ENCODE measurements at places on chromosomes 12 and 14.
A peak's percentile ranks its signal among the peaks of the same experiment; 100 is the strongest.

- DNase-seq, result no peak
Observed at GRCh38 chr12:12947902-12948301, 4.1 kb downstream of the GPRC5D start.

- no peak for DNase-seq
Observed at GRCh38 chr14:105581551-105582341, 55.4 kb downstream of the TMEM121 start.

DNA sequence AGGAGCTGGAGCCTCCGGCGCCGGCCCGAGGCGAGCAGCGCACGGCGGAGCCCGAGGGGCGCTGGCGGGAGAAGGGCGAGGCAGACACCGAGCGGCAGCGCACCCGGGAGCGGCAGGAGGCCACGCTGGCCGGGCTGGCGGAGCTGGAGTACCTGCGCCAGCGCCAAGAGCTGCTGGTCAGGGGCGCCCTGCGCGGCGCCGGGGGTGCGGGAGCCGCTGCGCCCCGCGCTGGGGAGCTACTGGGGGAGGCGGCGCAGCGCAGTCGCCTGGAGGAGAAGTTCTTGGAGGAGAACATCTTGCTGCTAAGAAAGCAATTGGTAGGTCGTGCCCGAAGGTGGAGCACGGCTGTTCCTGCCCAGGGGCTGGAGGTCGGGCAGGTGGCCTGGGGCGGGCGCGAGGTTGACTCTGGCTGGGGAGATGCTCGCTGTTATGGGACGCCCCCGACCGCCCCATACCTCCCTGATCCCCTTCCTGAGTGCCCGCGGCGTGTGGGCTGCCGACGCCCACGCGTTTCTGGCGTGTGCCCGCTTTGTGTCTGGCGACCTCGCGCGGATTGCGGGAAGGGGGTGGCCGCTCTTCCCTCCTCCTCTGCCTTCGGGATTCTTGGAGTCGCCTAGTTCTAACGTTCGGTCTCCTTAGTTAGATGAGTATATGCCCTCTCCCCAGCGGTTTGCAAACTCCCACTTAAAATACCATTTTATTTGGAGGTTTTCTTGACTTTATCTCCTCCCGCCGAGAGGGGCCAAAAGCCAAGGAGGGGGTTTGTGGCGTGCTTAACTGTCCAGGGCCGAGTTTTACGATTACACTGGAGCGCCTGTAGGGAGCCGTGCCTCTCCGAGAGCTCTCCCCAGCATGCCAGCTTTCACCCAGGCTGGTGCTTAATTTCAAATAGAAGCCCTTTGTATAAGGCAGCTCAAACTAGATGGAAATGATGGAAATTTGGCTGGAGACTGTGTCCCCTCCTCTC is 752 bp downstream of the DACT1 start:
- peak; percentile 24 for DNase-seq

DNA sequence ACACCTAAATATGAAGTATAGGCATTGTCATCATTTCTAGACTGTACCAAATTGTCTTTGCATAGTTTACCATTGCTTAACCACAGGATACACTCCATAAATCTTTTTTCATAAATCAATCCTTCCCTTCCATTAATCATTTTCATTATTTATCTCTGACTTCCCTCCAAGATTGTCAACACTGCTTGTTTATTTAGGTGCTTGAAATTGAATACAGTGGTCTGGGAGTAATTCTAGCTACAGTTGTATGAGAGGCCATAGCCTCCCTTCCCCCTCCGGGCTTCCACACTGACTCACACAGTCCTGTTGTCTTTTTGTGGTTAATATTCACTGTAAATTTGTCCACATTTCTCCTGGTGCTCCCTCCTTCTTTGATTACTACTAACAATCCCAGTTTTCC is 114.2 kb upstream of the ARID2 start:
- peak; percentile 83 for DNase-seq

- DNase-seq, result no peak
Observed at GRCh38 chr12:3263939-3264922, 187.1 kb downstream of the TSPAN9 start.

GRCh38 chr12:108833757-108834472 is 23.5 kb downstream of the SSH1 start:
- no peak for DNase-seq

DNA sequence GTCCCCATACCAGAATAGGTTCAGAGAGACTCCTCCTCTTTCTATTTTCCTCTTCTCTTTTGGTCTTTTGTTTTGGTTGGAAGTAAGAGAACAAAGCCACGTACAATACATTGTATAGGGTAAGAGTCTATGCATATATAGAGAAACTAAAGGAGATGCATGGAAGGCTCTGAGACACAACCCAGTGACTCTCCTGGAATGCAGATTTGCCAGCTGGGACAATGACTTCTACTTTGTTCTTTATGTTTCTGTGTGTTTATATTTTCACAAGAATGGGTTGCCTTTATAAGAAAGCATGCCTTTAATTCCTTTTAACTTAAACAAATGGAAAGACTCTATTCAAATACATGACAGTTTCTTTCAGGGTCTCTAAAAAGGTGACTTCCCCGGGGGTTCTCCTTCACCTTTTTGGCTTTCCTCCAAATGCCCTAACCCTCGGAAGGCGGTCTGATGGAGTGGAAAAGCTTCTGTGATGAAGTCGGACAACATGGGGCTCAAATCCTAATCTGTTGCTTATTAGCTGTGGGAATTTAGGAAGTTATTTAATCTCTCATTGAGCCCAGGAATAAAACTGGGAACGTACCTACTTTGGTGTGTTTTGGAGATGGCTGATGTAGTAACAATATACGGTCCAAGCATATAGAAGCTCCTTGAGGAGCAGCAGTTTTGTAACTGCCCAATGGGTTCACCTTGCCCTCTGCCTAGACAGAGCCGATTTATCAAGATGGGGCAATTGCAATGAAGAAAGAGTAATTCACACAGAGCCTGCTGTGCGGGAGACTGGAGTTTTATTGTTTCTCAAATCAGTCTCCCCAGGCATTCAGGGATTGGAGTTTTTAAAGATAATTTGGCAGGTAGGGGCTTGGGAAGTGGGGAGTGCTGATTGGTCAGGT is 9.1 kb upstream of the SERPINA1 start:
- DNase-seq, result no peak

- no peak for DNase-seq
Observed at GRCh38 chr12:118841588-118841987, 139.8 kb upstream of the SRRM4 start.

DNA sequence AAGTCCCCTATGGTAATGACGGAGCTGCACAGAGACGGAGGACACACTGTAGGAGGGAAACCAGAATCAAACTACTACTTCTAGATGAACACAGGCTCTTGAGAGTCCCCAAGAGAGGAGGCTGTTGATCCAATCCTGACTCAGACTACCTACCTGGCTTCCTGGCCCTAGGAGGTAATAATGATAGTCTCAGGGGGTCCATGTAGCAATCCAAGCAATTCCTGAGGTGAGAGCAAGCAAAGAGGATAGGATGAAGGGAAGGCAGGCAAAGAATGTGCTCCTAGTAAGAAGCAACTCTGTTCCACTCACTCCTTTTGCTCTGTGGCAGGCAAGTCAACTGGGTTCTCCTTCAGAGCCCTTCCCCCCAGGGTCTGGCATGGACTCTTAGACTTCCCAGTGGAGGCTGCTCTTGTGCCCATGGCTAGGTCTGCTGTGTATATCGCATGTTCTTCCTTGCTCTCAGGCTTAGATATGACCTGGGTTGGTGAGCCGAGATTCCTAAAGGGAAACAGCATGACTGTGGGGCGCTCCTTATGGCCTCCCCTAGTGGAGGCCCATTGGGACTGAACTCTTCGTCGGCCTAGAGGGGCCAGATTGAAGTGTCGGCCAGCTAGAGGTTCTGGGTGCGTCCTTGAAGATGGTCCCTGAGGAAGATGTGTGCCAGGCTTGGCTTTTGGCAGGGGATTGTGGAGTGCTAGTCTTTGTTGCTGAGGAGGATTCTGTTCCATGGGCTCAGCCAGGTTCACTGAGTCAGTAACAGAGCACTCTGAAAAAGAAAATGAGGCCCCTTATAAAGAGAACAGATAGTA is 2.1 kb downstream of the TINF2 start:
- no peak for DNase-seq

DNA sequence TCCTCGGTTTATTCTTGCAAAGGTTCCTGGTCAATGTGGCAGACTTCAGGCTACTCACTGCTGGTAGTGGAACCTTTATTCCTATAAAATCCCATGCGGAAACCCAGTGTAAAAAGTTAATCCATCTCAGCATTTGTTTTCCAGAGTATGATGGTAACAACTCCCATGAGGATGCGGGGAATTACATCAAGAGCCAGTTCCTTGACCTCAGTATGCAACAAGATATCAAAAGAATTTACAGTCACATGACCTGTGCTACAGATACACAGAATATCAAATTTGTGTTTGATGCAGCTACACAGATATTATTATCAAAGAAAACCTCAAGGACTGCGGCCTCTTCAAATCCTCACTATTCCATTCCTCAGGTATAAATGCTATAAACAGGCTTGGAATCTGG is 19.3 kb downstream of the CPM start:
- DNase-seq, result no peak

- peak; percentile 84 for DNase-seq
Observed at GRCh38 chr14:60656686-60657455, 7.6 kb upstream of the SIX1 start.

DNA sequence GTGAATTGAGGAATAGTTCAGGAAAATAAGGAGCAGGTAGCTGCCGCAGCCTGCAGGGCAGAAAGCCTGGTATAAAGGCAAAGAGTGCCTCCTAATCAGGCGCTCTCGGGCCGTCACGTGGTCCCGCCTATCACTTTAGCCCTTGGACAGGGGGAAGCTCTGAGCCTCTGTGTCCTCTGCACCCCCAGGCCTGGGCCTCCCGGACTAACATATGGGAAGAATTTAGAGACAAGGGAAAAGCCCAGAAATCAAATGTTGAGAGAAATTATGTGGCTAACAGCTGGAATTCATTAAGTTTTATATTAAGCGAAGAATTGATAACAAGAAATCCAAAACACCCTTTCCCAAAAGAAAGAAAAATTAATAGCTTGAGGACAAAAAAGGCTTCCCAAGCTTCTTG is 417.7 kb downstream of the ATP23 start:
- no peak for DNase-seq

DNA sequence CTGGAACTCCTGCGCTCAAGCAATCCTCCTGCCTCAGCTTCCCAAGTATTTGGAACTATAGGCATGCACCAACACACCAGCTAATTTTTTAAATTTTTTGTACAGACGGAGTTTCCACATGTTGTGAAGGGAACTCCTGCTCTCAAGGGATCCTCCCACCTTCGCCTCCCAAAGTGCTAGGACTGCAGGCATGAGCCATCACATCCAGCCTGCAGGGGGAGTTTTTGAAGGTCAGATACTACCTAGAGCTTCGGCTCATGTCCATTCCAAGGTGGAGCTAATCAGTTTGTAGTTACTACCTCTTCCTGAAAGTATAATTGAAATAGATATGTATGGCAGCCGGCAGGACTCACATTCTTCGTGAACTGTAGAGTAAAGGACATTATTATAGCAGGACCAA is 3.7 kb upstream of the TAS2R19 start:
- no peak for DNase-seq

- no peak for DNase-seq
Observed at GRCh38 chr12:50514526-50515276, 9.9 kb downstream of the DIP2B start.

GRCh38 chr12:3251067-3251466 is 173.9 kb downstream of the TSPAN9 start:
- DNase-seq, result no peak

GRCh38 chr12:7884689-7885088 is 12.0 kb upstream of the SLC2A14 start:
- no peak for DNase-seq
